ENCODE measurements at places on chromosomes 2 and 18.

GRCh38 chr2:71715951-71716696 lies 262.8 kb downstream of the DYSF start:
- no peak for DNase-seq

GRCh38 chr18:62325806-62326645 lies 916 bp downstream of the TNFRSF11A start:
- DNase-seq: no peak

DNA sequence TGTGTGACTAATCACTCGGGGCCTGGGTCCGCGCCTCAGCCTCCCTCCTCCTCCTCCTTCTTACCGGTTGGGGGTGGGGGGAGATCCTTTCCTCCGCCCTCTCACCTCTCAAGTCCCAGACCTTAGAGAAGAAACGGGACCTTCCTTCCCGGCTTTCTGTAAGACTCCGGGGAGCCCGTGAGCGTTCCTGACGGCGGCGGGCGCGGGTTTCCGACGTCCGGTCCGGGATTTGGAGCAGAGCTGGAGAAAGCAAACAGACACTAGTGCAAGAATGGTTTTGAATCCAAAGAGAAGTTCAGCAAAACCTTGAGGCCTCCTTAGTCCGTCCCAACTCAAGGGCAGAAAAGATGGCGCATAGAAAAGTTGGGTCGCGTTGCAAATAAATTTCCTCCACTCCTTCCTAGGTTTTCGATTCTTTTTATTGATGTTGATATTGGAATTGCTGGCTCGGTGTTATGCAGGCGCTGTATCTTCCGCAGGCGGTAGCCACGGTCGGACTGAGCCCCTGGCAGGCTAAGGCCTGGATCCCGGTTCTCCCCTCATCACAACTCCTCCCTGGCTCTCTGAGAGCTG lies 2.0 kb downstream of the DLX1 start:
- DNase-seq: no peak

GRCh38 chr2:174442546-174443510 lies 44.0 kb downstream of the GPR155 start:
- no peak for DNase-seq

DNA sequence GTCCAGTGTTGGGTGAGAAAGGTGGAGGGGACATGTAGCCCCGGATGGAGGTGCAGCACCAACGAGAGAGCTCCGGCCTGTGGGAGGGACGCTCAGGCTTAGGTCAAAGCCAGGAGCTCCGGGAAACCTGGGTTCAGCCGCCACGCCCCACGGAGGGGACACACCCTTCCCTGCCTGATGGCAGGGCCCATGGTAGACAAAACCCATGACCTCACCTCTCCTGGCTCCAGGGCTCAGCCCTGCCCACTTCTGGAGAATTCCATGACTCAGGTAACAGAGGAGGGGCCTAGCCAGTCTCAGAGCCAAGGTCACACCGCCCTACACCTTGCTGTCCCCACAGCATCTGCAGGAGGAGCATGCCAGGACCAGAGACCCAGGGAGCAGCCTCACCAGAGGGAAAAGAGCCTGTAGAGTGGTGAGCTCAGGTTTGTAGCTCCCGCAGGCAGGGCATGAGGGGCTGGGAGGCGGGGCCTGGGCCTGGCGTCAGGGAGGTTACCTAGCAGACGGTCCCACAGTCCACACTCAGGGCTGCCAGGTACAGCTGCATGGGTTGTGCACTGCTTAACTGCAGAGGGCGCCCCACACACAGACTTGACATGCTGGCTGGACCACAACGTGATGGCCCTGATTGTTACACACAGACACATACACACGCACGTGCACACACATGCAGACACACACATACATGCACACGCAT lies 70.8 kb upstream of the SMAD7 start:
- DNase-seq: no peak

DNA sequence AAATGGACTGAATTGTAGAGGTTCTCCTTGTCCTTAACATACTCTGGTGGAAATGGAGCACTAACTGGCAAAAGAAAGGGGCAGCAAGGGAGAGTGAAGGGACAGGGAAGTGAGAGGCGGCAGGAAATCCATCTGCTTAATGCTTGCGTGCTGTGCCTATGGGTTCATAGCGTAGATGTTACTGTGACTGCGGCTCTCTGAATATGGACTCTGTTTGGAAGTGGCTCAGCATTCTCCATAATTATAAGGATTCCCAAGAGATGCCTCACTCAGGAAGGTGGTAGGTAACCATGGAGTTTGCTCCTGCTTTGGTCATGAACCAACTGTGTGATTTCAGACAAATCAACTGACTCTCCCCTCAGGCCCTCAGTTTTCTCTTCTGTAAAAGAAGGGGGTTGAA lies 50.0 kb downstream of the MYO3B start:
- DNase-seq: no peak

- no peak for DNase-seq
Measured at GRCh38 chr2:163395602-163396001, 340.2 kb downstream of the FIGN start.

DNA sequence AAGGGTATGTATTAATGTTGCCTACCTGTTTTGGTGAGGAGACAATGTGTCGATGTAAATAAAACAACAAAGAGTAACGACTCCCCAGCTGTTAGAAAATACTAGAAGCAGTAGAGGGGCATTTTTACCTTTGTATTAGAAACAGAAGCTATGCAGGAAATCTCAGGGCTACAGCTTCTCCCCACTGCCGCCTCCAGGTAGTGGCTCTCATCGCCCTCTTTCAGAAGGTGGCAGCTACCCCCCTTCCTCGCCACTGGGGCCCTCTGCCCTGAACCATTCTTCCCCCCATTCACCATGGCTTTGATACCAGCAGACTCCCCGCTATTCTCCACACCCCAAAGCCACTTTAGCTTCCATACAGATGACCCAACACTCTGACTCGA lies 6.7 kb downstream of the PLA2R1 start:
- no peak for DNase-seq

- no peak for DNase-seq
Measured at GRCh38 chr2:53448591-53448990, 319.0 kb upstream of the CHAC2 start.
